PC-9 (cell line): ENCODE measurements at places on chromosomes 16 and 17.

- no peak for DNase-seq
Observed at GRCh38 chr17:75093548-75094158, 5.9 kb downstream of the SLC16A5 start.

GRCh38 chr16:8127070-8127469 lies 463.2 kb downstream of the TMEM114 start:
- no peak for DNase-seq

- DNase-seq: no peak
Observed at GRCh38 chr17:77528516-77529327, 388.0 kb downstream of the SEC14L1 start.

GRCh38 chr17:56172517-56172982 lies 19.3 kb downstream of the ANKFN1 start:
- no peak for DNase-seq

DNA sequence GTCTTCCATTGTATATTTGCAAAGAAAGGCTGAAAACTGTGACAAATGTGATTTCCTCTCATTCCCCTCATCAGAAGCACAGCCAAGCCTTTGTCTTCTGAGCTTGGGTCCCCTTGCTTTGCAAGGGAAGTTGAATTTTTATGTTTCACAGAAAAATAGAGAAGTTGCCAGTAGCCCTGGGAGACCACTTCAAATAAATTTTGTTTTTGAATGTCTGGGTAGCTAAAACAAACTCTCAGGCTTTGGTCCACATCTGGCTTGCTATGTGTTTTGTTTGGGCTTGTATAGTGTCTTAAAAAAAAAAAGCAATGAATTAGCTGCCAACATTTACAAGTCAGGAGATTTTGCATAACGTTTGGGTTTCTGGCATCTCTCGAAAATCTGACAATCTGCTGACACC lies 24.1 kb downstream of the PIK3R6 start:
- no peak for DNase-seq

DNA sequence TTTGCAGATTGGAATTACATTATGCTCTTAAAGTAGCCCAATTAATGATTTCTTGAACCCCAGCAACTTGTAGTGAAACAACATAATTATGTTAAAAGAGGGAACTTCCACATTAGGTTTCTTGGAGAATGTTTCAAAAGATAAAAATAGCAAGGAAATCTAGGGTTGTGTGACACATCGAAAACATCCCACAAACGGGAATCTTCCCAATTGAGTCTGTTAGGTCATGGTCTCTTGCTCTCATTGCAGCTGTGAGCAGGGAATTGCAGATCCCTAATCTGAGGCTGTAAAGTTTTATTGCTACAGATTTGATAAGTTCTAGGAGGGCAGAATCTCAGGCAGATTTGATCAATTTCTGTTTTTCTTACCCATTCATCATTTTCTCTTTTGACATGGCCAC lies 6.7 kb upstream of the LPO start:
- DNase-seq: no peak
